ENCODE measurements at places on chromosomes 12 and 14.
A peak's percentile ranks its signal among the peaks of the same experiment; 100 is the strongest.

DNA sequence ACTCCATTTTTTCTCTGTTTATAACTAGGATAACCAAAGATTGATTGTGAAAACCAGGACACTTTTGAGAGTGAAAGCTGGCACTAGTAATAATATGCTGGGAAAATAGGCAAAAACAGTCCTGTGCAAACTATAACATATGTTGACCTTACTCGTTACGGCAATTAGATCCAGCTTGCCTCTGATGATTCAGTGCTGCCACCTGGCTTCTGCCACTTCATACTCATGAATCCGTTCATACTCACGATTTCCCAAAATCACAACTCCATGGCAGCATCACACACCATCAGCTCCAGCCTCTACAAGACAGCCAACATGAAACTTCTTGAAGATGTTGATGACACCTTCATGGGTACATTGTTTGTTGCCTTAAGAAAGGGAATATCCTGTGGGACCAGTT lies 49.1 kb upstream of the CAND1 start:
- no peak for DNase-seq

- DNase-seq, result no peak
Observed at GRCh38 chr12:57775563-57776246, 3.3 kb downstream of the EEF1AKMT3 start.

DNA sequence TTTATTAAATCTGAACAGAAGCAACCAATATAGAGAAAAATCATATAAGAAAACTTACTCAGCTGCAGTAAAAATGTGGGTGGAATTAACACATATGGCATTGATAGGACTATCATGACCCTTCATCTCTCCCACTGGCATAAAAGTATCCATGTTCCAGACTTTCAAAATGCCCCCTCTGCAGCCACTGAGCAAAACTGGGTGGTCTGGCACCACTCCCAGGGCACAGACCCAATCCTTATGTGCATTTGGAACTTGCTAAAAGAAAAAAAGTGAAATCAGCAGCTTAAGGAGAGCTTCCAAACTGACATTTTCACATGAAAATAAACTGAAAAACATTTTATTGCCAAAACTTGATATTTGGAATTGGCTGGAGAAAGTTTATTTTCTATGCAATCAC lies 141.5 kb downstream of the KIF21A start:
- no peak for DNase-seq

DNA sequence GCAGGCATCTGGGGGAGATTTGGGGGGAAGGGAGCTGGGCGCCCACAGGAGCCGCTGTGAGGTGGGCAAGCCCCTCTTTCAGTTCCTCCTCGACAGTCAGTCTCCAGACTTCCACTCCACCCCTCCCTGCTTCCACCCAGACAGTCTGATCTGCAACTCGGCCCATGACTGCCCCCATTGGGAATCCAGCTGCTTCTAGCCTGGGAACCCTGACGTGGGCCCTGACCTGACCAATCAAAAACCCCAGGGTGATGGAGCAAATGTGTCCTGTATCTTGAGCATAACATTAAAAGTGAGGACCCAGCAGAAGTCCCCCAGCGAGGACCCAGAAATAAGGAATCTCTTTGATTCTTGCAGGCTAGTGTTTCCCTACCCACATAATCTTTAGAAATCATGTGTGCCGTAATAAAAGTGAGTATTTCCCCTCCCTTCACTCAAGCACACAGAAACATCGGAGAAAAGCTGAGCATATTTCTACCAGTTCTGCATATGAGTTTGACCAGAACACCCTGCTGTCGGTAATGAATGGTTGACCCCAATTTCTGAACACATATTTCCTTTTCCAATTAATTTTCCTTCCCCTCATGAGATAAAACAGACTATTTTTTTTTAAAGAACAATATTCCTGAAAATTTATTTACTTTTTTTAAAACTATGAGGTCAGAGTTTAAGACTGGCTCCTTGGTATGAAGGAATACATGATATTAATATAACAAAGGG lies 6.4 kb downstream of the SSH1 start:
- DNase-seq, result peak; percentile 9

- no peak for DNase-seq
Observed at GRCh38 chr12:65886996-65887395, 62.7 kb downstream of the HMGA2 start.

GRCh38 chr12:117688446-117688845 lies 280.3 kb downstream of the KSR2 start:
- no peak for DNase-seq

- DNase-seq, result no peak
Observed at GRCh38 chr12:13609894-13610679, 371.3 kb downstream of the GRIN2B start.

DNA sequence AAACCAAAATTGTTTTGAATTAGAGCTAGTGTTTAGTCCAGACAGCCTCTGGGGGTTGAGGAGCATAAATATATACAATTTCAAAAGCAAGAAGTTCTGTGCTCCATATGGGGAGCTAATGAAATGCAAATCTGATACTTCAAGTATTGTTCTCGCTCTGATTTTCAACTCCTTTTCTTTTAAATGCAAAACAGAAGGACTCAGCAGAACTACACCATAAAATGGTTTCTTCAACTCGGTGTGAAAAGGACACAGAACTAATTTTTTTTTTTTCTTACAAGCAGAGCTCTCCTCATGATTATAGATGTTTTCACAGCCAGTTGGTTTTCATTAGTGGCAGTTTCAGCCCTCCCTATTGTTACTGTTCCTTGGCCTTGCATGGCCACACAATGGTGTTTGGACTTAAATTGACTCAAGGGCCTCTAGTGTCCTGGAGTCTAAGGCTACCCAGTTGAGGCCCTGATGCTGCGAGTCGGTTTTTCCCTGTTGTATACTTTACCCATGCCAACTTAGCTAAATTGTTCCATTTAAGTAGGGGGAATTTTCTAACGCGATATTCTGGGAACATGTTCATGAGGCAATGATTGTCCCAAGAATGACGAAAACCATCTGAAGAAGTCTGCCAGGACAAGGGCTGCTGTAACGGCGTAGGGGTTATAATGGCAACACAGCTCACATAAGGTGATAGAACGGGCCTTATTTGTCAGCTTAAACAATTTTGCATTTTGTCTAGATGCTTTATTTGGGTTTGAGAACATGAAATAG lies 120.3 kb downstream of the GPR135 start:
- no peak for DNase-seq

DNA sequence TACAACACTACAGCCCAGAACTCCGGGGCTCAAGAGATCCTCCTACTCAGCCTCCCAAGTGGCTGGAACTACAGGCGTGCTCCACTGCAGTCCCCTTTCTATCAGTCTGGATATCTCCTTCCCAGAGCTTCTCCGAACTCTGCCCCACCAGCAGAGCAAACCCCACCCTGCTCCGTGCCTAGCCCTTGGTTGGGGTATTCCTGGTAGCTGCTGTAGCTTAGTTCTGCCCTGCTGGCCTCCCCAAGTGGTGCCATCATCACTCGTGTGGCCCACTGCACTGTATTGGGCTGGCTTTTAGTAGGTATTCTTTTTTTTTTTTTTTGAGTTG lies 9.5 kb downstream of the HSP90AA1 start:
- peak; percentile 64 for DNase-seq

DNA sequence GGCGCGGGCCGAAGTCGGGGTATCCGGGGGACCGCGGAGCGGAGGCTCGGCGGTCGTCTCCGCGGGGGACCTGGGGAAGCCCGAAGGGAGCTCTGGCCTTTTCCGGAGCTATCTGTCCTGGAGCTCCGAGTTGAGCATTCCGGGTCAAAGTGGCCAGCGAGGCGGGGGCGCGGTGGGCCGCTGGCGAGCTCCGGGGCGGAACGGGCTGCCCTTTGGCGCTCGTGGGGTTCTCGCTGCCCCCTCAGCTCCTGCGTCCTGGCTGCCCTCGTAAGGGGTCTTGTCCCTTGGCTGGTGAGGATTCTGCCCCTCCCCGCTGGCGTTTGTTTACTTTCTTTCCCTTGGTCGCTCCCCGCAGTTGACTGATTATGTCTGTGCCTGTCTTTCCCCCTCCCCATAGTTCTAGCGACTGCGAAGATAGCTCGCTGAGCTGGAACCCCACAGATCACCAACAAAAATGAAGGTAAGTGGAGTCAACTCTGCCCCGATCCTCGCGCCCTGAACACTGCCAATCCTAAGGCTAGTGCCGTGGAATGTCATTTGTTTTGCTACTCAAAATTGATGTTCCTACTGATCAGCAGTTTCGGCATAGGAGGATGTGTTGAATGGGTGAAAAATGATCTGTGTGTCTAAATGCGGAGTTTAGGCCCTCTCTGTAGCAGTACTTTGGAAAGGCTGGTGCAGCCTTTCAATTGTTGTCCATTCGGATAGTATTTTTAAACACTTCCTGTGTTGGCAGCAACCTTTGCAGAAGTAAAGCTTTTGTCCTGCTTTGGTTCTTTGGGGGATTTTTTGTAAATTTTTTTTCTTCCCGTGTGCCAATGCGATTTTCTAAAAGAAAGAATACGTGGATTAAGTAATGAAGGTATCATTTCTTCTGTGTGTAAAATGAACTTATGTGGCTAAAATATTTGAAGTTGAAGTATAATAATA lies 1.3 kb downstream of the ARID4A start:
- no peak for DNase-seq

DNA sequence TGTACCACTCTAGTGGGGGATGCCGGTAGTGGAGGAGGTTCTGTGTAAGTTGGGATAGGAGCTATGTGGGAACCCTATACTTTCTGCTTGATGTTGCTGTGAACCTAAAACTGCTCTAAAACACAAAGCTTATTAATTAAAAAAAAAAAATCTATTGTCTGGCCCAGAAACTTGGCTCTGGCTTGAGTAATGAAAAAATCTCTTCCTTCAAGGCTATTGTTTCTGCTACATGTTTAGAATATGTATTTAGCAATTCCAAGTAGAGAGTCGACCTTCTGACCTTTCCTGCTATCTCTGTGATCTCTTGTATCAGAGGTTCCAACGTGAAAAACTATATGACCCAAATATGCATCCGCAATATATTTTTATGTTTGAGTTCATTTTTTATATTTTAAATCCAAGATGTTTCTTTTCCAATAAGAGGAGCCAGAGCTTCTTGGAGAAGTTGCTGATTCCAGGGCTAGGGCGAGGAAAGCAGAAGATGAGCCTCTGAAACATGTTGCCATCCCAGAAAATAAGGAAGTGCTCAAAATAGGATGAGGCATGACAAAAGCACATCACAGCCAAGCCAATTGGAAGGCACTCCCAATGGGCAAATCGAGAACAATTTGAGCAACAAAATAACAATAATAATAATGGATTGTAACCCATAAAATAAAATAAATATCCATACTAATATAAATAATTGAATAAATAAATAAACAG lies 184.6 kb upstream of the TMEM260 start:
- no peak for DNase-seq

DNA sequence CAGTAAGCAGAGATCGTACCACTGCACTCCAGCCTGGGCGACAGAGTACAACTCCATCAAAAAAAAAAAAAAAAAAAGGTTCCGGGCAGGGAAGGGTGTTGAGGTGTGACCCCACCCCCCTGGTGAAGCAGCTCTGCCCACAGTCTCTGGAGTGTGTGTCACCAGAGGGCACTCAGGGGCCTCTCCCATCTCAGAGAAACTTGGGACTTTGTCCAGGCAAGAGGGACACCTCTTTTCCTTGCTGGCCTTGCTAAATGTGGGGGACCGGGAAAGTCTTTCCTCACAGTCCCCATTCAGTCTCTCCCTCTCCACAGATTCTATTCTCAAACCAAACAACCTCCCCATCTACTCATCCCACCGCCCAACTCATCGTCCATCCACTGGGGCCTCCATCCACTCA lies 43.6 kb downstream of the RFLNA start:
- DNase-seq, result no peak

GRCh38 chr12:48961801-48962200 lies 4.5 kb upstream of the ARF3 start:
- DNase-seq, result no peak

DNA sequence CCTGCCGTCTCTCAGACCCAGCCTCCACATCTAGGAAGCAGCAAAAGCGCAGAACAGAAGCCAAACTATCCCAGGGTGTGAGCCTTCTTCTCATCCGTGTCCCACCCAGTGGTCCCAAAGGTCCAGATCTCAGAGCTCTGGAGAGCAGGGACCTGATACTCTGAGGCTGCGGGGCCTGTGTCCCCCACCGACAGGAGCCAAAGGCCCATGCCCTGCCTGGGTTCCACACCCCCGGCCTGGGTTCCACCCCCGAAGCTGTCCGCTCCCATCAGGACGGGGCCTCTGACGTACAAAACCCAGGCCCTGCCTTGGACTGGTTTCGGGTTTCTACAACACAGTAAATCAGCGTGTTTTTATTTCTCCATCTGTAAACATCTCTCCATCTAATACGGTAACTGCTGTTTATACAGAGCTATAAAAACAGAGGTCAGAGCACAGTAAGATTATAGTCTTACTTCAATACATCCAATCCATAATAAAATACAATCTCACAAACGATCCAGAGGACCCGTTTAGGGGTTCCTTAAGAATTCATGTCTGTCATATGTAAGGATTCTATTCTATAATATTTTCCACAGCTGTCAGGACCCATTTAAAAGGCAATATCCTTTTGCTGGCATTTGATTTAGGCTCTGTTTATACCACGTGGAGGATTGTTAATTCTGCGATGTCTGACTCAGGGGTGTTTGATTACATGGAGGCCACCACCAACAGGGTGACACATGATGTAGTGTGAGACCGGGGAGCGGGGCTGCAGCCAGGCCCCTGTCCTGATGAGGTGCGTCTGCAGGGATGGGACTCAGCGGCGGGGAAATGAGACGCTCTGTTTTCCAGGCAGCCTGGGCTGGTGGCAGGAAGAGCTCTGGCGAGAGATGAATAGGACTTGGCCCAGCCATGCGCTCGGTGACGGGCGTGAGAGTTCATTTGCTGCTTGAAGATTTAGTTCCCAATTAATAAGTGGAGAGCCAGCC lies 110.3 kb downstream of the DICER1 start:
- no peak for DNase-seq

GRCh38 chr14:59239022-59239421 lies 50.6 kb downstream of the DAAM1 start:
- no peak for DNase-seq

- DNase-seq, result peak; percentile 81
Observed at GRCh38 chr12:121799842-121800693, 3.7 kb upstream of the SETD1B start.

- DNase-seq, result no peak
Observed at GRCh38 chr14:34138175-34138574, 187.3 kb upstream of the EGLN3 start.

GRCh38 chr14:94237983-94238382 lies 55.1 kb downstream of the SERPINA10 start:
- no peak for DNase-seq

DNA sequence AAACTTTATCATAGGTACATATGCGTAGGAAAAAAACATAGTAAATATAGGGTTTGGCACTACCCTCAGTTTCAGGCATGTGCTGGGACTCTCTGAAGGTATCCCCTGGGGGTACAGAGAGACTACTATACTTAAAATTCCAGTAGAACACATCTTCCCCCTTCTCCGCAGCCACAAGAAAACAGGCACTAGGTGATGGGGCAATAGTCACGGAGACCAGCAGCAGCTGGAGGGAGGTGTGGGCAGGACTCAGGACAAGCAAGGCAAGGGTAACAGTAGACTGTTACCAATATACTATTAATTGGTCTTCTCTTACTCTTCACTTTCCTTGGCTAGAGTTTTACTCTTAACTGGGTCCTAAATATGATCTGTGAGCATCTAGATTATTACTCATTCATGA lies 4.6 kb upstream of the PAPOLA start:
- DNase-seq, result no peak

Data from CD4-positive, alpha-beta T cell treated with Interleukin-12 subunit alpha and Interleukin-12 subunit beta, for 1 hour (primary cell).